NCI-H446 (cell line): ENCODE measurements at places on chromosomes 12 and 14.

DNA sequence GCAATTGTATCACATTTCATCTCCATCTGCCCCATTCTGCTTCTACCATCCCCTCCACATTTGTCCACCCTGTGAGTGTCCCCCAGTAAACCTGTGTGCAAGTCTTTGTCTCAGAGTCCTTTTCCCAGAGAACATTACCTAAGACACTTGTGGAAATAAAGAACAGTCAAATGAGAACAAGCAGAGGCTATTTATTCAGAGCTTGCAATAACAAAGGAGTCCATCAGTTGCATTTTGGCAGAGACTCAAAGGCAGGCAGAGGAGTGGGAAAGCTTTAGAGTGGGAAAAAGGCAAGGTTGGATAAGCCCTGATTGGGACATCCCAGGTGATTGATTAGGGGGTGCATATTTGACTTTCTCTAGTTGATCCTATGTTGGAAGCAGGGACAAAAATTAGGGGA, 18.2 kb upstream of the PPFIBP1 start:
- DNase-seq: no peak

DNA sequence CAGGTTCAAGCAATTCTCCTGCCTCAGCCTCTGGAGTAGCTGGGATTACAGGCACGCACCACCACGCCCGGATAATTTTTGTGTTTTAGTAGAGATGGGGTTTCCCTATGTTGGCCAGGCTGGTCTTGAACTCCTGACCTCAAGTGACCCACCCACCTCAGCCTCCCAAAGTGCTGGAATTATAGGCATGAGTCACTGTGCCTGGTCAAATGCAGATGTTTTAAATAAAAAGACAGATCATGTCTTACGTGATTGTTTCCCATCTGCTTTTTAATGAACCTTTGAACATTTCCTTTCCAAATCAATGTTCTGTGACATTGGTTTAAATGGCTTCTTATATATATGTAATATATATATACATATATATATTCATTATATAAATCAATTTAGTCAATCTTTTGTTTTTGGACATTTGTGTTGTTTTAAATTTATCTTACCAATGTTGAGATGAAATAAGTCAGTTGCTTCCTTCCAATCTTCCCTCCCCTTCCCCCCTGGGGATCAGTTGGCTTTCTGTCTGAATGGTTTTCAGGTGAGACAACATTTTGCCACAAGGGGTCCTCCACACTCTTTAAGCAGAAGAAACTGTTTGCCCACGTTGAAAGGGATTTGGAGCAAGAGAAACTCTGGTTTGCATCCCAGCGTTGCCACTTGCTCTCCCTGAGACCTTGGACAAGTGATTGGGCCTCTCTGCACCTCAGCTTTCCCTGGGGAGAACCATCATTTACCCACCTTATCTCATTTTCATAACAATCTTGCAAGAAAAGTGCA, 47.6 kb upstream of the RBM19 start:
- no peak for DNase-seq

GRCh38 chr12:53496752-53497032, 2.6 kb downstream of the MAP3K12 start:
- no peak for DNase-seq

DNA sequence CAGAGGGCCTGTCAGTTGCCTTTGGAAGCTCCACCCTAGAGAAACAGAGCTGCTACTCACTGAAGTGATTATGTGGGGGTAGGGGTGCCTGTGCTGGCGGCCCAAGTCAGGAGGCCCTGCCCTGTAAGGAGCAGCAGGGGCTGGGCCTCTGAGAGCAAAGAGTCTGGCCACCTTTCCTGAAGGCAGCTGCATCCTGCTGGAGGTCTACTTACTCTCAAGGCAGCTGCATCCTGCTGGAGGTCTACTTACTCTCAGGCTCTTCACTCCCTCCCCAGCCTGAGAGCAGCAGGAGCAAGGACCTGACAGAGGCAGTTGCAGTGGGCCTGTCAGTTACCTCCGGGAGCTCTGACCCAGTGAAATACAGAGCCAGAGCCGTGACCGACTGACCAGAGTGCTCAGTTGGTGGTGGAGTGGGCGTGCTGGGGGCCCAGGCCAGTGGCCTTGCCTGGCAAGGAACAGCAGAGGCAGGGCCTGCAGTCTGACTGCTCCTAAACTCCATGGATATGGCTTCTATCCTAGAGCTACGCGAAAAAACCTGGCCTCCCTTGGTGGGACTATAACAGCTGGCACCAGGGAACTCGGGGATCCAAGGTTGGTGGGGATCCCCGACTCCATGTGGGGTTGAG, 32.3 kb downstream of the RAD51B start:
- no peak for DNase-seq

DNA sequence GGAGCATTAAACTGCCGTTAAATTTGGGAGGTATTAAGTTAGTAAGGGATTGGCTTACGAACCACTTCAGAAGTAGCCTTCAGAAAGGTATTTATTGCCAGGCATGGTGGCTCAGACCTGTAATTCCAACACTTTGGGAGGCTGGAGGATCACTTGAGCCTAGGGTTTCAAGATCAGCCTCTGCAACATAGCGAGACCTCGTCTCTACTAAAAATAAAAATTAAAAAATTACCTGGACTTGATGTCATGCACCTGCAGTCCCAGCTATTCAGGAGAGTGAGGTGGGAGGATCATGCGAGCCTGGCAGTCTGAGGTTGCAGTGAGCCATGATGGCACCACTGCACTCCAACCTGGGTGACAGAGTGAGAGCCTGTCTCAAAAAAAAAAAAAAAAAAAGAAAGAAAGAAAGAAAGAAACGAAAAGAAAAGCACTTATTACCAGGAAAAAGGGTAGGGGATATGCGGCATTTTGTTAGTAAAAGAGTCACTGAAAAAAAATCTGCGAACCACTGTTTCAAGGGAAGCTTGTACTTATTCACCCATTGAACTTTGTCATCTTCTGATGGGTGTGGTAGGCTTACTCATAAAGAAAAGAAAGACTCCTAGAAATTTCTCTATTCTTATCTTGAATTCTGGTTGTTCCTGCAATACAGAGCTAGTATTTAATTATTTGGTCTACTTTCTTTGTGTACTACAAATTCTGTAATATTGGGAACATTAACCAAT, 33.6 kb upstream of the PLEKHA5 start:
- DNase-seq: no peak

DNA sequence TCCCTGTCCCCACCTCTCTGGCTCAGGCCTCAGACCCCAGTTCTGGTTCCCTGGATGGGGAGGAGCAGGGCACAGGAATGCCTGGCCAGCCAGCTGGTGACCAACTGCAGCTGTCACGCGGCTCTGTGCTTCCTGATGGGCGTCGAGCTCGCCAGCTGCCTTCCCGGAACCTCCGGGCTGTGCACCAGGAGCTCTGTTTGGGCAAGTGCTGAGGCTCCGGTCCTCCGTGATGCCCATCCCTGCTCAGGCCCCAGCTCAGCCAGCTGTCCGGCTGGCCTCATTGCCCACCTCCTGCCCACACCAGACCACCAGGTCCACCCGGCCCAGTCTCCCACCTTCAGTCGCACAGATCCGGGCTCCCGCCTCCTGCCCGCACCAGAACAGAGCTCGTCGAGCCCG, 4.8 kb downstream of the IFFO1 start:
- no peak for DNase-seq

DNA sequence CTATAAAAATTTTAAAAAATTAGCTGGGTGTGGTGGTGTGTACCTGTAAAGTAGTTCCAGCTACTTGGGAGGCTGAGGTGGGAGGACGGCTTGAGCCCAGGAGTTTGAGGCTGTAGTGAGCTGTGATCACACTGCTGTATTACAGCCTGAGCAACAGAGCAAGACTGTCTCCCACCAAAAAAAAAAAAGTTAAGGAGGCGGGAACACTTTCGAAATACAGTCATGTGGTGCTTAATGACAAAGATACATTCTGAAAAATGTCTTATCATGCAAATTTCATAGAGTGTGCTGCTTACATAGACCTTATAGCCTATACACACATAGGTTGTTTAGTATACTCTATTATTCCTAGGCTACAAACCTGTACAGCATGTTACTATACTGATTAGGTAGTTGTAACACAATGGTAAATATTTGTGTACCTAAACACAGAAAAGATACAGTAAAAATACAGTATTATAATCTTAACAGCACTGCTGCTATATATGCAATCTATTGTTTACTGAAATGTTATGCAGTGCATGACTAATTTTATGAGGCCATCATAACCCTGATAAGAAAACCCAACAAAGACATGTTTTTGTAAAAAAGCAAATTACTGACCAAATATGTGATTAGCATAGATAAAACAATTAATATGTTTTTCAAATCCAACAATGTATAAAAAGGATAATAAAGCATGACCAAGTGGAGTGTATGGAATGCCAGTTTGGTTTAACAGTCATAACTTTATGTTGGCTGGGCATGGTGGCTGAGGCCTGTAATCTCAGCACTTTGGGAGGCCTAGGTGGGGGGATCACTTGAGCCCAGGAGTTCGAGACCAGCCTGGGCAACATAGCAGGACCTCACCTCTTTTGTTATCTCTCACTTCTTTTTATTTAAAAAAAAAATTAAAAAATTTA, 11.4 kb downstream of the EIF2S1 start:
- DNase-seq: no peak

DNA sequence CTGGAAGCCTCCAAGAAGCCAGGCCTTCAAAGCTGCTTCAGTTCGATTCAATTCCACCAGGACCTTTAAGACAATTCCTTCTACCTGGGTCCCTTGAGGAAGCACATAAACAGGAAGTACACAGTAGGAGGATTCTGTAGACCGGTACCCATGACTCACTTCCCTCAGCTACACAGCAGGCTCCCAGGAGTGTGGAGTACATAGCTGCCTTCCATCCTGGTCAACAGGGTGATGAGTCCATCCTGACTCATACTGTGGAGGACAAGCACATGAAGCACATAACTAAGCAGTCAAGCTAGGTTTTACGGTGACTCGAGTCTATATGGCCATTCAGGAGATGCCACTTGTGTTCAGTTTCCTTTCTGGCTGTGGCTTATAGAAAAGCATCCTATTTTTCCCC, 197.6 kb upstream of the RBM19 start:
- DNase-seq: no peak

- peak; percentile 79 for DNase-seq
Observed at GRCh38 chr14:29444805-29445204, 482.8 kb downstream of the PRKD1 start.

DNA sequence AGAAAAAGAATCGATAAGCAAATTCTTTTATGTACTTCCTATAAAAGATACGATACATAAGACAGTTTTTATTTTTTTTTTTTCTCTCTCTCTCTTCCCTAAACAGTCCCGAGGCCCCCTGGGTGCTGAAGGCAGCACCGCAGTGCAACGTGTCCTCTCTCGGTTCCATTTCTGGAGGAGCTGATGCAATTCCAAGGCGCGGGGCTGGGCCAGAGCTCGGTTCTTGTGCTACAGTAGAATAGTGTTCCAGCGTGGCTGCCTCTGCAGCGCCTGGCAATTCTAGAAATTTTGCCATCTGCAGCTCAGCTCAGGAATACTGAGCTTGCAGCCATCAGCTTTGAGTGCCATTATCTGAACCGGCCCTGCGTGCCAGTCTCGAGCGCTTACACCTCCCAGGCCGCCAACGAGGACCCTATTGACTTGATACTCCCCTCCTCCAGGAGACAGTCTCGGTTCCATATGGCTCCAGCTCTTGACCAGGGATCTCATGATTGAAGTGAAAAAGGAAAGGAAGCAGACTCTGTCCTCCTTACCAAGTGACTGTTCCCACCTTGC, 630 bp downstream of the ALDH1L2 start:
- no peak for DNase-seq

DNA sequence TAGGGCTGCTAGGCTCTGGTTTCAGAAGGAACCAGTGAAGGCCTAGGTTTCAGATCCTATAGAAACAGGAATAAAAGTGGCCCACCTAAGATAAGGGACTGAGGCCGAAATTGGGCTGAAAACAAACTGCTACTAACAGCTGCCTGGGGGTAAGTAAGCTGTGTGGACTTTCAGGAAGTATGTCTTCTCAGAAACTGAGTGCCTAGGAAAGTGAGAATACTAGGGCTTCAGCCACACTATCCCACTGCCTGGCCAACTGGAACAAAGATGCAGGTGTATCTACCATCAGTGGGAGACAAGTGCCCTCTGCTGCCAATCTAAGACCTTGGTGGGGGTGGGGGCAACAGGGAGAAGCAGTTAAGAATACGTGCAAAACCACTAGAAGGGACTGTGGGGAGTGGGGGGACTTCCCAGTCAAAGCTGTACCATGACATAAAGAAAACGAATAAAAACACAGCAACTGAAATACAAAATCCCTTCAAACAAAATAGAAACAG, 82.5 kb downstream of the MED13L start:
- DNase-seq: no peak

- DNase-seq: no peak
Observed at GRCh38 chr14:69878251-69878650, 965 bp upstream of the SMOC1 start.

- no peak for DNase-seq
Observed at GRCh38 chr14:52049721-52050588, 18.9 kb downstream of the NID2 start.

- no peak for DNase-seq
Observed at GRCh38 chr14:99512571-99513182, 31.5 kb downstream of the CCNK start.

- DNase-seq: no peak
Observed at GRCh38 chr14:44785096-44785495, 176.7 kb downstream of the KLHL28 start.

- no peak for DNase-seq
Observed at GRCh38 chr14:101730626-101731186, 30.8 kb upstream of the PPP2R5C start.

- DNase-seq: no peak
Observed at GRCh38 chr12:100267603-100268281, 765 bp downstream of the SCYL2 start.

GRCh38 chr12:46938071-46938678, 112.4 kb upstream of the SLC38A4 start:
- DNase-seq: no peak

GRCh38 chr14:77120771-77121743, 20.5 kb downstream of the ZDHHC22 start:
- DNase-seq: peak; percentile 58

DNA sequence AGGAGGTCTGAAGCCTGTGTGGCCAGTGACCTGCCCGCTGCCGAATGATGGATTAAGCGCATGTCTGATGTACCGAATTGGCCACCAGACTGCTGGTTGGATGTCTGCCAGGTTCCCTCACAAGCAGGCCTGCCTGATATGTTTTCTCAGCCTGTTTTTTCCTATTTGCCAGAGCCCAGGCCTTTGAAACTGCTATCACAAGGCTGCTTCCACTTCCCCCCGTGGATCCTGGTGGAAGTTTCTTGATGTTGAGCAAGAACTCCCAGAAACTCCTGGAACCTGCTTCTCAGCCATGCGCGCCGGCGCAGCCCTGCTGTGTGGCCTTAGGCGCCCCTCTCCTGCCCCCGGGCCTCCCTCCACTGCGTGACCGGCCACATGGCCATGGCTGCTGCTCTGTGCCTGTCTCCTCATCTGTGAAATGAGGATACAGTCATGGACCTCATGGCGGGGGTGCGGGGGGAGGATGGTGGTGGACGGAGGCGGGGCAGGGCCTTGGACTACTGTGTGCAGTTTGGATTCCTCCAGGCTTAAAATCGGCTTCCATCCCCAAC, 56.6 kb downstream of the CALM1 start:
- peak; percentile 88 for DNase-seq
